ENCODE measurements at places on chromosomes 7 and 10. TPM values are rescaled to one million over a fixed set of nuclear protein-coding genes. Genes with fewer than 3 reads are reported as not detected.

Gene SUFU
- total RNA-seq, result 6.9 TPM

Gene ADCY1
- total RNA-seq, result 0.67 TPM

Gene NMT2
- total RNA-seq, result 101 TPM

Gene ESYT2
- total RNA-seq, result 70.0 TPM

Gene SLC35G1
- total RNA-seq, result 3.3 TPM

Gene RASSF4
- 10.8 TPM for total RNA-seq

Gene SRGN
- 765 TPM for total RNA-seq

Gene TYW1B
- total RNA-seq, result 4.2 TPM
